ENCODE measurements at places on chromosomes 4 and X.
A peak's percentile ranks its signal among the peaks of the same experiment; 100 is the strongest.

DNA sequence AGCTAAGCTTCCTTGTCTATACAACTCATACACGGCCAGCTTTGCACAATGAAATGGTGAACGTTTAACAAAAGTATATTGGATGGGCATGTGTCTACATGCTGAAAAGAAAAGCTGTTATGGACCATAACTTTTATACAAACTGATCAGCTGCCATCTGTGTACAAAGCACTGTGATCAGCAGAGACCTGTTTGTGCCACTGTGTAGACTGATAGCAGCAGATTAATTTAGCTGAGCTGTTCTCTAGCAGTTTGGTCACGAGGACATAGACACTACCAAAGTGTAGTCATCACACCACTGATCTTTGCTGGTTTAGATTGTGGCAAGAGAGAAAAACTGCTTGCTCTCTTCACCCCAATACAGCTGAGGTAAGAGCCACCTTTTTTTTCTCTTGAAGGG, 124.5 kb downstream of the RAPGEF2 start:
- DNase-seq = no peak

- DNase-seq = no peak
These were observed 122.9 kb downstream of the AFAP1 start for GRCh38 chr4:7816771-7817170.

DNA sequence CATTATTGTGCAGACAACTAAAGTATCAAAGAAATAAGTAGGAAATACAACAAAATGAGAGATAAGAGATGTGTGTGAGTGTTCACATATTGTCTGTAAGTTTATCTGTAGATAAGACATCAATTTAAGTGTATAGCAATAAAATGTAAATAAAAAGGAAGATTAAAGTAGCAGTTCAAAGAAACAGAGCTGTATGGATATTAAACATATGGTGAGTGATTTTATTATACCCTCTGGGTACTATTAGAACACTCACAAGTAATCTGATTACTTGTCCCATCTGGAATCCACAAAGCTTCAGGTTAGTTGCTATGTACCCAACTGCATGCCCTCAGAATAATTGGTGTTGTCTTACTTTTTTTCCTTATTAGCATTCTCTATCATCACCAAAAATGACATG, 747.9 kb upstream of the ADGRL3 start:
- no peak for DNase-seq

DNA sequence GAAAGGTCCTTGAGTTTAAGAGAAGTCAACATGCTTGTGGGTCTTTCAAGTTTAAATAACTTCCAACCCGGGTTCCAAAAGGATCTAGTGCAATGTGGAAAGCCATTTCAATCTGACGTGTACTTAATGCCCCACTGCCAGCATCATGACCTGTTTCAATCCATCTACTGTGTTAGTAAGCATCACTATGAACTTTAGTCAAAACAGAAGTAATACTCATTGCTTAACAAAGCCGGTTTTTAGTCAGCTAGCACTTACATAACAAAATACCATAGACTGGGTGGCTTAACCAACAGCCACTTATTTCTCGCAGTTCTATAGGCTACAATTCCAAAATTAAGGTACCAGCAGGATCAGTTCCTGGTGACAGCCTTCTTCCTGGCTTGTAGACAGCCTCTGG, 677.5 kb downstream of the DMD start:
- no peak for DNase-seq

- no peak for DNase-seq
These were observed 73.2 kb downstream of the FAM53A start for GRCh38 chr4:1610791-1611500.

DNA sequence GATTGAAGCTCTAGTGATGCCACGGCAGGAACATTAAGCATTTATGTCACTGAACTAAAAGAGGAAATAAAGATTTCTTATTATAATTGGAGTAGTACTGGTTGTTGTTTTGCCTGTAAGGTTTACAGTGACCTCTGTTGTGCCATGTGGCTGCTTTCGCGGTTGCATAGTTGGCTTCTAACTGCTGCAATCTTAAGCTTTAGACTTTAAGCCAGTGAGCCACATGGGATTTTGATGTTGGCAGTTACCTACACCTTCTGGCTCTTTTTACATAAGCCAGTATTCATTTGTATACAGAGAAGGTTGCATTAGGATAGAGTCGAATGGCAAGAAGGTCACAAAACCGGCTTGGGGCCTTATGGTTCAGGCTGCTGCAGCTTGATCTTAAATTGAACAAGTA, 1311.6 kb downstream of the RAPGEF2 start:
- DNase-seq = no peak

DNA sequence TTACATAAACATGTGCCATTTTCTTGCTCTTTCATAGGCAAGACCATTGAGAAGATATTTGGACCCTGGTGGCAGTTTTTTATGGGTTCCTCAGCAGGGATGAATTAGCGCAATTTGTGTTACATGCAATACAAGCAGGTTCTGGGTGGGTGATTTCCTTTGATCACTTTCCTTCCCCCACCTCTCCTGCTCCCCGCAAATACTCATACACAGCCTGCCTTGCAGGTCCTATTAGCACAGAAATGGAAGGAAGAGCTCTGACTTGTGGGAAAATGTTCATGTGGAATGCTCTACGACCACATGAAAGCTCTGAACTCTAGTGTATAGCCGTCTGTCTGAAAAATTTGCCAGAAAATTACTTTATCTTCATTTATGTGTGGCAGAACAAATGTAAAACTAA, 361.0 kb upstream of the FAT1 start:
- DNase-seq = no peak

DNA sequence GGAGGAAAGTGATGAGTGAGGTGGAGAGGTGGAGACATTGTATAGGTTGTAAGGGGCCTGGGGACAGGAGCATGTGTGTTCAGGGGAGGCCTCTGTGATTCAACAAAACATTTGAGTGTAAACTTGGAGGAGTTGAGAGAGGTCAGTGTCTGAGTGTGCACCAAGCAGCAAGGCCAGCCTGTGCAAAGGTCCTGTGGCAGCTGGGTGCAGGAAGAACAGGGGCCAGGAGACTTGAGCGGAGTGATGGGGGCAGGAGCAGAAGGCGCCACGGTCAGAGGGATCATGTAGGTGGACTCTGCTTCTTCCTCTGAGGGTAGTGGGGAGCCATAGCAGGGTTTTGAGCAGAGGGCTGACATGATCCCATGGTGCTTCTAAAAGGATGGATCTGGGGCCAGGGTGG, 9.6 kb upstream of the PSAPL1 start:
- DNase-seq = no peak

GRCh38 chrX:154717824-154718223, 33.1 kb downstream of the GAB3 start:
- no peak for DNase-seq

- DNase-seq = no peak
These were observed 138.7 kb downstream of the F11 start for GRCh38 chr4:186404562-186405134.

DNA sequence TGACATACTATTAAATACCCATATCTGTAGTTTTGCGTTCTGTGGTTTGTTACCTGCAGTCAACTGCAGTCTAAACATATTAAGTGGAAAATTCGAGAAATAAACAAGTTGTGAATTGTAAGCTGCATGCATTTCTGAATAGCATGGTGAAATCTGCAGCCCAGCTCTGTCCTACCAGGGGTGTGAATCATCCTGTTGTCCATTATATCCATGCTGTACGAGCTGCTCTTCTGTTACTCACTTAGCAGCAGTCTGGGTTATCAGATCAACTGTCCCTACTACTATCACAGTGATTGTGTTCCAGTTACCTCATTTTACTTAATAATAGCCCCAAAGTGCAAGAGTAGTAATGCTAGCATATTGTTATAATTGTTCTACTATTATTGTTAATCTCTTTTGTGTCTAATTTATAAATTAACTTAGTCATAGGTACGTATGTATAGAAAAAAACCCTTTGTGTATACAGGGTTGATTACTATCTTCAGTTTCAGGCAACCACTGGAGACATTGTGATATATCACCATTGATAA, 173.7 kb upstream of the FAT4 start:
- no peak for DNase-seq

GRCh38 chrX:48896611-48897011, 957 bp downstream of the TIMM17B start:
- DNase-seq = no peak

- peak; percentile 72 for DNase-seq
These were observed 211.3 kb downstream of the ARHGAP10 start for GRCh38 chr4:147943159-147943638.

- DNase-seq = no peak
These were observed 33.0 kb downstream of the MTHFD2L start for GRCh38 chr4:74190919-74191397.

DNA sequence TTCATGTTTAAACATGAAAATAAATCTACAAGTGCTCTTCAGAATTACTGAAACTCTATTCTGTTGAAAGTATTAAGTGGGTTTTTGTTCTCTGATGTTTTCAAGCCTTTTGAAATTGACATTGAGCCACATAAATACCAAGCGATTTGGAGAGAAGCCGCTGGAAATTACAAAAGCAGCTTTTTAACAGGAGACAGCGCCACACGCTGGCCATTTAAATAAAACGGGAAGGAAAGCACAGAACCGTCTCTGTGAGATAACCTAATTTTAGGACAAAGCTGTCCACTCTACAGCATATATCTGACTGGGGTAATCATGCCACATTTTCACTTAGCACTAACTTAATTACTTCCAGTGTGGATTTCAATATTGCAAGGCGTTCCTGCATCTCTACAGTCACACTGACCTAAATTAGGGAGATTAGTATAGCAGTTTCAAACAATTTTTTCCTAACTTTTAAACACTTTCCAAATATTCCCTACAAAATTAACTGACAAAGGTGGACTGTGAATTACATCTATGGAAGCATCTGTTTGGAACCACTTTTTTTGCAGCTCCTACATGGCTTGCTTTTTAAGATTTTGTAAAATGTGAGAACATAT, 6.8 kb upstream of the ANOS1 start:
- DNase-seq = peak; percentile 26

GRCh38 chr4:148790691-148791090, 348.5 kb upstream of the NR3C2 start:
- DNase-seq = no peak

DNA sequence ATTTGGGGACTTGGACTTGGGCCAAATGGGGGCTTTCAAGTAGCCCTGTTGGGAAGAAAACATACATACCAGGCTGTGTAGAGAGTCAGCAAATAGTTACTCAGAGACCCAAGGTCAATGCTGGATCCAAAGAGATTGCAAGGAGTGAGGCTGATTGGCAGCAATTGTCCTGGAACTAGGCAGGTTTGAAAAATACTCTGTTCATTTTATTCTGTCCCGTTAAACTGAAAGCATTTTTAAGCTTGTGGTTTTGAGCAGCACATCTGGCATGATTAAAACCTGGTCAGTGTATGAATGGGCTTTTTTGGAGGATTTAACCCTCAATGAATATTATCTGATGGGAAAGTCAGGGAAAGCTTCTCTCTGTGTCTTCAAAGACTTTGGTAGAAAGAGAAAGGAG, 294.3 kb upstream of the BOD1L1 start:
- no peak for DNase-seq

DNA sequence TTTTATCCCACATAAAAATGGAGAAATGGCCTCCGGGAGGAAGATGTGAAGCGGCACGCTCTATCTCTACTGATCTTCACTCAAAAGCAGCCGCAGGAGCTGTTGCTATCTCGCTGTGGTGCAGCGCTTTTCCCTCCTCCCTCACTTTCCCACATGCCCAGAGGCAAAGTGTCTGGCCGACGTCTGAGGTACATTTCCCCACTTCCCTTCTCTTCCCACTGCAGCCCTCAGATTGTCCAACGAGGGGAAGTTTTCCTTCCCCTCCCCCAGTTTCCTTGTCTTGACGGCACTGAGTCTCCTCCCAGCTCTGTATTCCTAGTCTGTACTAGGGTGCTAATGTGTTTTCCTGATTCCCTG, 660 bp upstream of the COL25A1 start:
- no peak for DNase-seq

DNA sequence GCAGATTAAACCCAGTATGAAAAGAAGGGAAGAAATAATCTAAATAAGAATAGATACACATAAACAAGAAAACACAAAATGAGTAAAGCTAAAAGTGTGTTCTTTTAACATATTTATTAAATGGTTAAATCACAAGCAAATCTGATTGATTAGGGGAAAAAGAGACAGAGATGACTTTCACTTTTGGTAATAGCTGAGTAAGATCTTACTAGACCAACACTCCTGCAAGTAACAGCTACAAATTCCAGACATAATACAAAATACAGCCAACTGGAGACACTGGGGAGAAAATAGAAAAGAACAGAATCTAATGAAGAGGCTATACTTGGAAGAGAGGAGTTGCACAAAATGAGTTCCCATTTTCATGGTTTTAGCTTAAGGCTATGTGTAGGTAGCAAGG, 33.5 kb downstream of the OR13H1 start:
- DNase-seq = no peak

GRCh38 chr4:47505147-47505546, 20.1 kb downstream of the ATP10D start:
- no peak for DNase-seq

- peak; percentile 75 for DNase-seq
These were observed 6.7 kb downstream of the MYL5 start for GRCh38 chr4:680928-681645.

DNA sequence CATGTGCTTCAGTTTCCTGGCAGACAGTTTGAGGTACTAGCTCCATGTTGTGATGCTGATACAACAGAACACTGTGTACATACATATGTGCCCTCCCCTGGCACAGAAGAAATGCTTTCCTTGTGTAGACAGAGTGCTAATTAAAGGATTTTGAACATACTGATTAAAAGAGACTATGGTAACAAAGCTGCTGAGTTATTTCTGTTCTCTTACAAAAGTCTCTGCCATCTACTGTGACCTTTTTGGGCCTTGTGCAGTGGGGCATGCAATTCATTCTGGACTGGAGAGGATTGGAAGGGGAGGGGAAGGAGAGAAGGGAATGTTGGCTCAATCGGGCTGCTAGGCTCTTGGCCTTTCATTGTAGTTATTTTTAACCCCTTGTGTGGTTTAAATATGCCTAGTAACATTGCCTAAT, 6.0 kb downstream of the PDLIM5 start:
- no peak for DNase-seq

DNA sequence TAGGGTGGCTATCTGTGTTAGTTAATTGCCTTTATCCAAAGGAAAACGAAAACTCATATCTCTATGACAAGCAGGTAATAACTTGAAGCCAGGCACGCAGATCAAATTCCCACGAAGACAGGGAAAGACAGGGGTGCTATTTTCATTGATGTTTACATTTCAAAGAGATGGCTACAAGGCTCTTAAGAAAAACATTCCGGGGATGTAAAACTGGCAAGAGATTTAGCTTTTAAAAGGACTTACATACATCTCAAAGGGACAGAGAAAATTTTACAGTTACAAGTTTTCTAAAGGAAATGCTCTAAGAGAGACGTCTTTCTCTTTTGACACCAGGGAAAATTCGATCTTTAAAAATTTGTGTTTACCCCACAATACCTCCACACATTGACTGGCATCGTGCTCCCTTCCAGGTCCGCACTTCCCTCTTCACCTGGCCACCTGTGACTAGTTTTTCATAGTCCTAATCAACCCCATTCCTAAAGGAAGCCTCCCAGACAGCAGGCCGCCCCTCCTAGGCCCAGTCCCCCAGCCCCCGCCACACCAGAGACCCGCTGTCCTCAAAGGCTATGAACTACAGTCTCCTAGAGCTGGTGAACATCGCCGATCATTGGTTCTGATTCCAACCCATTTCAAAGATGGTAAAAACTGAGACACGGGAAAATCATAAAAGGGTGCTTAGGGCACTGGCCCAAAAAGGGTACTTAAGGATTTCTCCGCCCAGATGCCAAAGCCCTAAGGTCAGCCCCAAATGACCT, 649 bp upstream of the ARAF start:
- DNase-seq = no peak

GRCh38 chrX:50863471-50863870, 47.1 kb upstream of the BMP15 start:
- no peak for DNase-seq

GRCh38 chr4:138190452-138190858, 51.7 kb downstream of the SLC7A11 start:
- peak; percentile 71 for DNase-seq

- no peak for DNase-seq
These were observed 4.3 kb upstream of the LIMCH1 start for GRCh38 chr4:41533680-41534079.
